Sciatic nerve (tissue), 2 donors: ENCODE measurements at places on chromosomes 11 and 22.

GRCh38 chr11:15668718-15669117, 554.0 kb downstream of the INSC start:
- DNase-seq, result no peak

GRCh38 chr22:24091551-24092420, 80.7 kb downstream of the CABIN1 start:
- DNase-seq, result peak; percentile 51

- DNase-seq, result no peak
Measured at GRCh38 chr11:77660947-77661346, 23.4 kb upstream of the CLNS1A start.

- no peak for DNase-seq
Measured at GRCh38 chr11:124670732-124671131, 2.8 kb downstream of the SIAE start.

DNA sequence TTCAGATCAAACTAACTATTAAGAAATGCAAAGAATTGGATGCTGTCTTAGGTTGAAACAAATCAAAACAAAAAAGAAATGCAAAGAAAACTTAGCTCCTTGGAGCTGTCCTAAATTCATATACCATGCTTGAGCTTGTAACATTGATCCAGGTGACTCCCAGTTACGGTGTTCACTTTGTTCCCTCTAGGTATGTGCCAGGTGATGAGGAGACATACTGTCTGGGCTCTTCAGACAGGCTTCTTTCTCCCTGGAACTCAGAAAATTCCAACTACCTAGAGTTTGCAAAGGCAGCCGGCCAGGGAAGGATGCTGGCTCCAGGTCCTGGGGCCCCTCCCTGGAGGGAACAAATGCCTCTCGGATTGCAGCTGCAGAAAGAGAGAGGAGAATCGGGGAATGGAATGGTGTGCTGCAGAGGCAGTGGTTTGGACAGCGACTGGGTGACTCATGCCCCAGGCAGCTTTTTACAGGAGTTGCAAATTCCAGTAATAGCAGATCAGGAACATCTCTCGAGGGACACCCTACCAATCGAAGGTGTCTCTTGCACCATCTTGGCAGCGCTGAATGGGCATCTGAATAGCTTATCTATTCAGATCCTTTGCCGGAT, 12.3 kb upstream of the ASPHD2 start:
- peak; percentile 62 for DNase-seq

- no peak for DNase-seq
Measured at GRCh38 chr11:133957900-133958299, 1.1 kb upstream of the IGSF9B start.

DNA sequence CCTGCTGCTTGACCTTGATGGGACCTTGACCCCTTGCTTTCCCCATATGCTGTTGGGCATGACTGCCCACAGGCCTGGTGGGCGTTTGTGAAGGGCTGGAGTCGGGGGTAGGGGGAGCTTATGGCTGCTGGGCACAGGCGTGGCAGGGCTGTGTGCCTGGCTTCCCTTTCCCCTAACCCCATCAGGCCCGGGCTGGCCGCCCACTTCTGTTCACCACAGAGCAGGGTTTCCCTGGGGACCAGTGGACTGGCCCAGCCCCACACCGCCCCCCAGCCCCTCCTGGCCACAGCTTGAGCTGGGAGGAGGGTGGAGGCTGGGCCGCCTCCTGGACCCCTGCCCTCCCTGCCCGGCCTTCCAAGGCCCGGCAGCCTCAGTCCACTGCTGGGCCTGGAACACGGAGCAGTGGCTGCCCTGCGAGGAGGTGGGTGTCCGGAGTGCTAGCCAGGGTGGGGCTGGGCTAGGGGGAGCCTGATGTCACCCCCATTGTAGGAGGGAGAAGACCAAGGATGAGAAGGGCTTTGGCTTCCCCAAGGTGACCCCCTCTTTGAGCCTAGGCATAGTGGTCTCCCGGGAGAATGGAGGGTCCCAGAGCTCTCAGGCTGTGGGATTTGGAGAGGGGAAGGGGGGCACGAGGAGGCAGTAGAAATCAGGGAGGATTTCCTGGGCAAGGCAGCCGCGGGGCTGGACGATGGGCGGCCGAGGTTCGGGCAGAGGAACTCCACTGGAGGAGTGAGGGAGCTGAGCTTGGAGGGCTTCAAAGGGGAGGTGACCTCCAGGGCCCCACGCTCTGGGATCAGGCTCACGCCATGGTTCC, at the start of gene AIFM3:
TSS of gene AIFM3 (plus strand) at position 373 of the 814 bp plus-strand sequence. CDS start 690 bp downstream, outside the sequence.
- no peak for DNase-seq

- peak; percentile 37 for DNase-seq
Measured at GRCh38 chr11:73229321-73229895, 11.3 kb downstream of the P2RY2 start.
